Renal pelvis (tissue), 12 donors: ENCODE measurements at places on chromosomes 12 and 14. TPM values are rescaled to one million over a fixed set of nuclear protein-coding genes. Genes with fewer than 3 reads are reported as not detected.

GRCh38 chr14:94411638-94412037, 23.2 kb upstream of the SERPINA1 start:
- no peak for DNase-seq

Gene KRT82
- not detected for polyA plus RNA-seq

DNA sequence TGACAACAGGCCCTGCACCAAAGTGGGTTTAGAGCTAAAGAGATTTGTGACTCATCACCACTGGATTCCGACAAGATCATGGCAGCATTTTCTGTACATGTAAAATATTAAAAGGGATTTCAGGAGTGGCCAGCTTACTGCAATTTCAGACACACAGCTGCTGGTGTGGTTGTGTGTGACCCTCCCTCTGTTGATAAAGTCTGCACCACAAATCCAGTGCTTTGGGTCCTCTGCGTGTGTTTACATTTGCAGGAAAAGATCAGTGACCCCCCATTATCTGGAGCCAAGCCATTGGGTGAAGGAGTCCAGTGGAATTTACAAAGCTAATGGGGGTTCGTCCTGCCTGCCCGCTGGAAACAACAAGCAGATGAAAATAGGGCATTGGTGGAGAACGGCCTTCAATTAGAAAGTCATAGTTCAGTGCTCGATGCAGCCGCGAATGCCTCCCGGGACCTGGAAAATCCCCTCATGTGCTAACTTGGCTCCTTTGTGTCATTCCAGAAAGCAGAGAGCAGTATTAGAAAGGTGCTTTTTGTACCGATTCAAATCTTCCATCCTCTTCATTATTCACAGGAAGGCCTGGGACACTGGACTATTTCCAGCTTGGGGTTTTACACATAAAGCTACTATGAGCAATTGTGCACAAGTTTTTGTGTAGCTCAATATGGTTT, 188.5 kb upstream of the TMEM132C start:
- DNase-seq: no peak

GRCh38 chr12:107436376-107436775, 249.2 kb upstream of the PWP1 start:
- no peak for DNase-seq

Gene CLEC2D
- 21.4 TPM for polyA plus RNA-seq

DNA sequence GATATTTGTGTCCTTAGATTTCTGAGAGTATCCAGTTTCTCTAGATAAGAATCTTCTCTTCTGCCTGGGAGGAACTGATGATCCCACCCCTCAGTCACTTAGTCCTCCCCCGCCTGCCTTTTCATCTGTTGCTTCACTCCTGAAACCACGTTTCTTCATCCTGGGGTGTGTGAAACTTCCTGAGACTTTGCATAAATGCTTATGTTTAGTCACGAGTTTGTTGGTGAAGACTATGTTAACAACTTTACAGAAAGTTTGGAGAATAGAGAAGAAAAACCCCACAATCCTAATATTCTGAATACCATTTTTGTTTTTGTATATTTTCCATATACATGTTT, 33.2 kb downstream of the MARK3 start:
- no peak for DNase-seq

DNA sequence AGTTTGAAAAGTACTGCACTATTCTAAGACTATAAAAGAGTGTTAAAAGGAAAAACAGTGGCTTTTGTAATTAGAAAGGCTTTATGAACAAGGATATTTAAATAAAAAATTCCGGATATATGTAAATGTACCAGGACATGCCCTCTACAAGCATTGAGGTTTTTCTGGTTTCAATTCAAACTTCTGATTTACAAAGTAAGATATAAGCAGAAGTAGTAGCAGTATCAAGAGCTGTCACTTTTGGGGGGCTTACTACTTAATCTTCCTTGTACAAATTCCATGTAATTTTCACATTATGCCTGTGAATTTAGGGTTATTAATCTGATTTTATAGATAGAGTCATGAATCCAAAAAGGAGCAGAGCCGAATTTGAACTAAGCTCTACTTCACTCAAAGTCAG, 170.3 kb upstream of the ATP2B1 start:
- DNase-seq: no peak

DNA sequence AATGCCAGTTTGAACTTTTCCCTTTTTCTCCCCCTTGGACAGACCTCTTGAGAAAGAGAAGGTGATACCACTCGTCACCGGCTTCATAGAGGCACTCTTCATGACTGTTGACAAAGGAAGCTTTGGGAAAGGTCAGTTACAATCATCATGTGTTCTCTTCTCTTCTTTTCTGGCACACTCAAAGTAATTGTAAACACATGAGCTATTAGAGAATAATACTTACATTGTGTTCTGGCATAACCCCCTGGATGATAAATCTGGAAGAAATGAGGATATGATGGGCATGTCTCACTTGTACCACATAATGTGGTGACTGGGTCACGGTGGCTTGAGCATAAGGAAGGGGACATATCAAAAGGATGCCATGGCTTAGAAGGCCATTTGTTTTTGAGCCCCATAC, 20.0 kb downstream of the UTP20 start:
- DNase-seq: no peak

- DNase-seq: no peak
Measured at GRCh38 chr14:56112781-56113180, 5.4 kb upstream of the PELI2 start.

GRCh38 chr14:80522936-80523335, 311.6 kb upstream of the DIO2 start:
- DNase-seq: no peak

- no peak for DNase-seq
Measured at GRCh38 chr12:131003716-131004045, 50.0 kb downstream of the ADGRD1 start.

Gene FGF23
- polyA plus RNA-seq: not detected

Gene TBC1D30
- polyA plus RNA-seq: 7.4 TPM

DNA sequence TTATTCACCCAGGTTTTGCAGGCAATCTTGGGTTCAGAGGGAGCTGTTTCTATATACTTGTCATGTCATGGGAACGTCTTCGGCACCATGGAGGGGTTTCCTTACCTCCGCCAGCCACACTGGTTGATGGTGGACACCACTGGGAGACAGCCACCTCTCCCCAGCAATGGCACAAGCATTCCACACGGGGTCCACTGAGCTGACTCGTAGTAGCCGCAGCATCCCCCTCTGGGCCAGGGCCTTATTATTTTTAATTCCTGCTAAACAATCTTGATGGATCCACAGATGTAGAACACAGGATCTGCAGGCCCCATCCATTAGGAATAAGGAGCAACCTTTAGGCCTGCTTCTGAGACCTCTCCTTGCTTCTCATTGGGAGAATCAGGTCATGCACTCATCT, 132.9 kb downstream of the DICER1 start:
- DNase-seq: no peak

DNA sequence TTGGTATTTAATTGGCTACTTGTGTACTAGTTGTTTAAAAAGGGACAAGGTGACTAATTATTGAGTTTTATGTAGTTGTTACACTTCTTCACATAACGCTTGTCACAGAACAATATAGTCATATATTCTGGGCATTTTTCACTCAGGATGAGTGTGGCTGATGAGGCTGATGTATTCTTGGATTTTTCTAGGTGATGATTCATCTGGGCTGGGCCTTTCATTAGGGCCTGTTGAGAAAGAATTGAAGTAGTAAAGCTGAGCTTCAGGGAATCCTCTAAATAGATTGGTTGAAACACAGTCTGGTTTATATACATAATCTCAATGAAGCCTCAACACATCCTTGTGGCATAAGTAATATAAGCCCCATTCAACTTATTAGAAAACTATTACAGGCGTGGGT, 445.7 kb downstream of the DAD1 start:
- no peak for DNase-seq
